ENCODE measurements at places on chromosomes 1 and 21.

- DNase-seq = no peak
Observed at GRCh38 chr1:3620708-3621107, 4.1 kb upstream of the TPRG1L start.

- no peak for DNase-seq
Observed at GRCh38 chr1:229159668-229160544, 111.0 kb upstream of the RAB4A start.

DNA sequence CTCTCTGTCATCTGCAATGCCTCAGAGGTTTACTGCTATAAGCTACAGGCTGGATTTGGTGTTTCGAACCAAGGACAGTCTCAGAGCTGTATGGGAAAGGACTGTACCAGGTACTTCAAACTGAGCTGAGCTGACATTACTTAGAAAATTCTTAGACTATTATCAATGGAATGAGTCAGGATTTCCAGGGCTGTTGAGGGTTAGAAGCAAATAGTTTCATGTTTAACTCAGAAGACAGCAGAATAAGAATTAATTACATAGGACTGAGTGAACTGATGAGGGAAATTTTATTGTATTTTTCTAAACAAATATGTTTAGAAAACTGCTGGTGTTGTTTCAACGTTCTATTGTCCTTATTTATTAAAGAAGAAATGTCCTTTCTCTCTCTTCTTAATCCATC lies 74.3 kb upstream of the CAPZB start:
- DNase-seq = no peak

DNA sequence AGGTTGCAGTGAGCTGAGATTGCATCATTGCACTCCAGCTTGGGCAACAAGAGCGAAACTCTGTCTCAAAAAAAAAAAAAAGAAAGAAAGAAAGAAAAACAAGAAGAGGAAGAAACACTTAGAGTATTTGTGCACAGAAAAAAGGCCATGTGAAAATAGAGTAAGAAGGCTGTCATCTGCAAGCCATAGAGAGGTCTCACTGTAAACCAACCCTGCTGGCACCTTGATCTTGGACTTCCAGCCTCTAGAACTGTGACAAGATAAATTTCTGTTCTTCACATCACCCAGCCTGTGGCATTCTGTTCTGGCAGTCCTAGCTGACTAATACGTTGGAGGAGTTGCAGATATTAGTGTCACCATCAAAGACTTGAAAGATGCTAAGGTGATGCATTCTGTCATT lies 12.1 kb upstream of the ZDHHC18 start:
- DNase-seq = no peak

DNA sequence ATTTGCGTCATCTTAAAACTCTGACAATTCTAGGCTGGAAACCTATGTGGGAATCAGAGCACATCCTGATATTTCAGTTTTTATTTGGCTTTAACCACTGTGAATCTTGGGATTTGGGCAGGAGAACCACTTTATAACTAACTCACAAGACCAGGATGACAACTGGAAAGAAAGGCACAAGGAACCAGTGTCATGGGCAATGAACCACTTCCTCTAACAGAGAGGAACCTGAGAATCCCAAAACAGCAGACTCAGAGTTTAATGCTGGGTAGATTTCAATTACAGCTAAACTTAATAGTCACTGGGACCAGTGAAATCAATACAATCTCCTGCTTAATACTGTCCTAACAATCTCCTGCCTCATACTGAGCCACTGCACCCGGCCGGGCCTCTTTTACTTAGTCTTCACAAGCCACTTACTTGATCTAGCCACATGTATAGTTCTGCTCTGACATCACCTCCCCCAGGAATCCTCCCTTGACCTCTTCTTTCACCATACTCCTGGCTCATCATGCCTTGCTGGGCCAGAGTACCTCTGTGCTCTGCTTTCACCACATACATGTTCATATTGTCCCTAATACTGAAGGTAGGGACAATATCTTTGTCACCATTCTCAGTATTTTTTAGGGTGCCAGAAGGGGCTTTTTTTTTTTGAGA lies 20.2 kb upstream of the SLFNL1 start:
- no peak for DNase-seq

- DNase-seq = no peak
Observed at GRCh38 chr1:209040351-209040750, 543.2 kb upstream of the CAMK1G start.

DNA sequence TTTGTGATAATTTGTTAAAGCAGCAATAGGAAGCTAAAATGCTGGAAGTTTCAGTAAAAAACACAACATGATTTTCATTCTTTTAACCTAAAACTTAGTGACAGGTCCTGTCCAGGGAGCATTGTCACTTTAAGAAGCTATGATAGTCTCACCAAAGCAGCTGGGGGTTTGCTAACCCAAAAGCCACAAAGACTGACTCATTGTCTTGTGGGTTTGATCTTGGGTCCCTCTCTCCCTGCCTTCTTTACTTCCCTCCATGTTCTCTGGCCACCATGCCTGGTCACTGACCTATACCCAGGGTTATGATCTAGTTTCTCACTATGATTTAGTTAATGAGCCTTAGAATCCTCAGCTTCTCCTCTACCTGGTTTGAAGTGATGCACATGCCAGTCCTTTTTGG lies 213.5 kb upstream of the PTGFR start:
- no peak for DNase-seq

DNA sequence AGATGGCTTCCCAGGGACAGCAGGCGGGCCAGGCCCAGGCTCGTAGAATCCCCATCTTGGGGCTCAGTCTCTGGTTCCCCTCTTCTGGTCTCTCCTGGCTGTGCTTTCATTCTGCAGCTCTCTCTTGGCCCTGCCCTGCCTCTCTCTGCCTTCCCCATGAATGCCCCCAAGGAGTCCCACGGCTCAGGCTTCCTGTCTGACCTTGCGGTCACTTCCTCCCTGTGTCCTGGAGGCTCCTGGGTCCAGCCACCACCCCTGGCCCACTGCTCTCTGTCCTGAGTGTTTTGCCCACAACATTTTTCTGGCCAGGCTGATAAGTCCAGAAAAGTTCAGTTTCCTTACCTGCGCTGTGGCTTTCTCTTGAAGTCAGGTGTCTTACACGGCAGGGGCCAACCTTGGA lies 29.1 kb downstream of the PIGP start:
- no peak for DNase-seq

DNA sequence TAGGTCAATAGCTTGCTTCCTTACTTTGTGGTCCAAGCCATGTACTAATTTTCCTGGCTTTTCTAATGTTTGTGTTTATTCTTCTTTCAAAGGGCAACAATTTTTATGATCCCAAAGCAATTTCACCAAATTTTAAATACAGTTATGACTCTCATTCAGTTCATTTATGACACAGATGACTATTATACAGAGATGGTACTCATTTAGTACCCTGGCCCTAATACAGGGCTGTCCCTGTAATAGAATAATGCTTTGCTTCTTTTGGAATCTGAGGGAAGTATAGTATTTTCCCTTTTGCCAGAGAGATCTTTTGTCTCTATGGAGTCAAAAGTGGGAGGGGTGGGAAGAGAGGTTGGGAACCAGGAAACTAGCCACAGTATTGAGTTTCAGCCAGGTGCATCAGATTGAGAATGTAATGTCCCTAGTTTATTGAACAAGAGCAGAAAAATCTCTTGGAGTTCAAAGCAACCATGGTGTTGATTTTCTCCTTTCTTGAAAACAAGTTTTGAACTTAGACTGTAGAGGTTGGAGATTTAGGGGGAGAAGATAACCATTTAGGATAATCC lies 20.4 kb downstream of the DENND2D start:
- no peak for DNase-seq

DNA sequence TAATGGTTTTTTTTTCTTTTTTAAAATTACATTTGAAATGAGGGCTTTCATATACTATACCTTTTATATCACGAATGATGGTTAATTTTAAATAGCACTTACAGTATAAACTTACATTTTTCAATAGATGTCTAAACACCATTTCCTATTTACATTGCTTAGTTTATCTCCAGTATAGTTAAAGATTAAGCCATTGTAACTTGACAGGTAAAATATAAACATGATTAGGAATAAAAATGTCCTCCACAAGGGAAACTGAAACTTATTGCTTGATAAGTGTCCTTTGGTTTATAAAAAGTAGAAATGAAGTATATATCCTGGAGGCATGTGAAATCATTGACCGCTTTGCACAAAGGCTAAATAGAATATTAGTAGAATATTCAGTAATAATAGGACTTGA lies 20.2 kb downstream of the CTH start:
- no peak for DNase-seq

GRCh38 chr1:157162345-157162744 lies 24.1 kb upstream of the ETV3 start:
- no peak for DNase-seq

DNA sequence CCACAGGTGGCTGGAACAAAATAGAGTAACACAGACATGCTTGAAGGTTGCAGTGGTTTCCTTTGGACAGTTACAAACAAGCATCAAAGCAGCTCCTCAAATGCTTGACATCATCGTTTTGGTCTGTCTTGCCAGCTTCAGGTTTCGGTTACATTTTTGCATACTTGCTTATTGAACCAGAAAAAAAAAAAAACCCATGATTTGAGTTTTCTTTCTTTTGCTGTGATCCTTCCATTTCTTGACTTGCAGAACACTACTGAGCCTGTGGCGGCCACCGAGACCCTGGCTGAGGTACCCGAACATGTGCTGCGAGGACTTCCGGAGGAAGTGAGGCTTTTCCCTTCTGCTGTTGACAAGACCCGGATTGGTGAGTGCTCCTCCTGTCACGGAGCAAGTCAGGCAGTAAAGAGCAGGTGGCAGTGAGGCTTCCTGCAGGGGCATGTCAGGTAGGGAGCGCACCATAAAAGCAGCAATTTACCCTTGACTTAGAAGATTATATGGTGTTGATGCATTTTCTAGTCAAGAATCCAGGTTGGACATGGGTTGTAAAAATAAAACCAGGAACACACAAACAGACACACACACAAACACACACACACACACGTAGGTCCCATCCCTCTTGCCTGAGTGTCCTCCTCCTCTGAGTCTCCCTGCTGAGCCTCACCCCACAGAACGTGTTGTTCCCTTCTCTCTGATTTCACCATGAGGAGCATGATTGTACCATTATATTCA lies 30.9 kb downstream of the PRDM2 start:
- DNase-seq = no peak

DNA sequence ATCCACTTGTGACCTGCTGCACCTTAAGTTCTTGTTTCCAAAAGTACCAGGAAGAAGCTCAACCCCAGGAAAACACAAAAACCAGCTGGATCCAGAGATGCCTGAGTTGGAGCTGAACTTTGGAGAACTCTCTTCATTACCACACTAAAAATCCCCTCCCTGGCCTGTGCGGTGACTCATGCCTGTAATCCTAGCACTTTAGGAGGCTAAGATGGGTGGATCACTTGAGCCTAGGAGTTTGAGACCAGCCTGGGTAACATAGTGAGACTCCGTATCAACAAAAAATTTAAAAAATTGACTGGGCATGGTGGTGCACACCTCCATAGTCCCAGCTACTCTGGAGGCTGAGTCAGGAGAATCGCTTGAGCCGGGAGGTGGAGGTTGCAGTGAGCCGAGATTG lies 6.2 kb downstream of the MAP1LC3C start:
- DNase-seq = no peak

DNA sequence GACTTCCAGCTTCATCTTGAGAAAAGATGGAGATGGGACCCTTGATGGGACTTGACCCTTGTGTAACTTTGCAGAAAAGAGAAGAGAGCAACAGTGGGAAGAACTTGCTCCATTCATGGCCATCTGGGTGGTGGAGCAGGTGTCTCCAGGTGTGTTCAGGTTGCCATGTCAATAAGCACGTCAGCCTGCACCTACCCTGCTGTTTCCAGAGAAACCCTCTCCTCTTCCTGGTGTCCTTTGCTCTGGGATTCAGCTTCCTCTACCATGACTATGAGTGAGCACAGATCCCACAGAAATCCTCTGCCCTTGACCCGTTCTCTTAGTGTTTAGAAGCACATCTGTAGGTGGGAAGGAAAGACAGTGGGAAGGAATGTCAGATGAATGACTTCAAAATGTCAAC lies 21.8 kb upstream of the OTUD3 start:
- DNase-seq = no peak

DNA sequence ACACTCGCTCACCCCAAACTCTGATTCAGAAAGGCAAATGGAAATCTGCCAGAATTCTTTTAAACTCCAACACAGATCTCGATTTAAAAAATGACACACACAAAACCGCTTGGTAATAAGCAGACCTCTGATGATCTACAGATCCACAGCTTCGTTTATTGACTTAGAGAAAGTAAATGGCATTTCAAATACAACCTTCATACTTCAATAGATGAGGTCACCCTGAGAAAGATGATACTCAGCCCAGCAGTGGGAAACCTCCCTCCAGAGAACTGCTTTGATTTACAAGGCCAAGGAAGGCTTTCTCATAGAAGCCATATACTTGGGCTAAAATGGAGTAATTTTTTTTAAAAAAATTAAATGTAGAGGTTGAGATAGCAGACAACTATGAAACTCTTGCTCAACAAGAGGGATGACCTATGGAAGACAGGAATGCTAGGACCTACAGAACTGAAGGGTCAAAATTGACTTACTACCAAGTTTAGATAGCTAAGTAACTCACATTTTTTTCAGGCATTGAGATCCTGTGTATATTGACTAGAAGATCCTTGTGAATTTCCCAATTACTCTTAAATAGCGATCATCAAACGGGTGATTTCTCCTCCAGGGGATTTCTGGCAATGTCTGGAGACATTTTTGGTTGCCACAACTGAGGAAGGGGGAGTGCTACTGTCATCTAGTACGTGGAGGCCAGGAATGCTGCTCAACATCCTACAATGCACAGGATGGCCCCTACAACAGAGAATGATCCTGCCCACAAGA lies 143.9 kb downstream of the CLIC6 start:
- no peak for DNase-seq

DNA sequence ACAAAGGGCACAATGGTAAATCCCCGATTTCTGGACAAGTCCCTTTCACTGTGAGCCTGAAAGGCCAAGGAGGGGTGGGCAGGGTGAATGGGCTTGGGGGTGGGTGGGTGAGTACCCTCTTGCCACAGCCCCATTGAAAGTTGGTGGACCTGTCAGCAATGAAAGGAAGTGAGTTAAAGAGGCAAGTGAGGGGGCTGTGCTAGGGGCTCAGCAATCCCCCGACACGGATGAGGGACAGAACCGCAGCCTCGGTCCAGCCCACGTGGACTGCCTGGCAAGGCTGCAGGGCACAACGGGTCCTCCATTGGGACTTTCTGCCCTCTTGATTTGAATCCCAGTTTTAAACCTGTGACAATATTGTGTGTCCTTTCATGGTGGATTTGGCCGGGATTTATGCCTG lies 255.3 kb downstream of the FOXD2 start:
- no peak for DNase-seq

GRCh38 chr1:58791106-58791505 lies 7.3 kb upstream of the JUN start:
- no peak for DNase-seq

GRCh38 chr1:159444511-159444910 lies 5.0 kb downstream of the OR10J1 start:
- DNase-seq = no peak

DNA sequence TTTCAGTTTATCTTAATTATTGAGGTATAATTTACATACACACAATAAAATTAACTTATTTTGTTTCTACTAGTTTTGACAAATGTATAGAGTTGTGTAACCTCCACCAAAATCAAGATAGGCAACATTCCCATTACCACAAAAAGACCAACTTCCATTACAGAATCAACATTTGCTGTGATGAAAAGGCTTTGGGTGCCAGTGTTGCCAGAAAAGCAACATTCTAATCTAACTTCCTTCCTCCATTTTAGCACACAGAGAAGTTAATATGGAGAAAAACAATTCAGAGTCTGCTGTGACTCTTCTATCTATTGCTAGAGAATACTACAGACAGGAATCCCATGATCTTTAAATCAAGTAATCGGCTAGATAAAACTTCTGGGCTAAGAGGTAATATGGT lies 245.3 kb downstream of the RERE start:
- DNase-seq = no peak
